Stimulated activated CD4-positive, alpha-beta T cell treated with anti-CD3 and anti-CD28 coated beads, Interleukin-2, amount 100 ng/mL, for 24 hours (primary cell): ENCODE measurements at places on chromosomes 5 and 9.

DNA sequence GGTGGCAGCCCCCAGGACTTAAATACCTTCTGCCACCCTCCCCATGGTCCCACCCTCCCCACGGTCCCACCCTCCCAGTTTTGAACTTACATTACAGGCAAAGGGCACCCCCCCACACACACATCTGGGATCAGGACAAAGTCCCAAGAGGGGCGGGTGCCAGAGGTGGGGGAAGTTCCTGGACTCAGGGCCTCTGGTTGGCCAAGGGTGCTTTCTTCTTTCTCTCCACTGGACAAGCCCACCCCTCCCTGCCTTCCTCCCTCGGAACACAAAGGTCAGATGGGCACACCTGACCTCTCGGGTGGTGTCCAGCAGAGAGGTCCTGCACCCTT, 19.1 kb upstream of the RALGDS start:
- DNase-seq: no peak

DNA sequence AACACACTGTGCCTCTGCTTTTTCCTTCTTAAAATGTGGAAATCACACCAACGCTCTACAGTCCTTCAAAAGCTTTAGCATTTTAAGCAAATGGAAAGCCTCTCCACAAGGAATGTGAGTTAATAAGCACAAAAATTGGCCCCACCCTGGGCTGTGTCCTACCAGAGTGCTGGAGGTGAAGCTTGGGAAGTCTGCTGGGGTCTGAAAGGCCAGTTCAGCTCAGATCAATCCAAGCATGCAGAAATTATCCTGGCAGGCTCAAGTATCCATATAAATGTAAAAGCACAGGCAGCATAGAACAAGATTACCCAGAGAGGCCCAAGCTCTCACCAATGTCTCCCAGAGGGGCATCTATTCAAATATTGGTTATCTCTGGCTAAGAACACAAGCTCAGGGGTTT, 98.5 kb downstream of the ESM1 start:
- no peak for DNase-seq

- DNase-seq: no peak
These were observed 201.5 kb downstream of the FRMD3 start for GRCh38 chr9:83336706-83337105.

- no peak for DNase-seq
These were observed 32.0 kb downstream of the FSD1L start for GRCh38 chr9:105479846-105480245.

DNA sequence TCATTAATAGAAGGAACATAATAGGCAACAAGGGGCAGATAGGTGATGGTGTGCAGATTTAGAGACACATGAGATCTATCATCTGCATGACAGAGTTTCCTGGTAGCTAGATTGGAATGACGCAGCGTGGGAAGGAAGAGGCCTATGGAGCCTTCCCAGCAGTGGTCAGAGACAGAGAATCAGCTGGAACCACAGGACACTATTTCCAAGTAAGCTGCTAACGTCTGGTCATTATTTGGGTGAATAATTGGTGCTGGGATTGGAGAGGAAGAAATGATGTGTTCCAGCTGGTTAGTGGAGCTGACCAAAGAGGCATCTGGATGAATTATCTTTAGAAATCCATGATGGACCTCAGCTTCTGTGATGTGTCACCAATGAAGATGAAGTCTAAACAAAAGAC, 91.2 kb upstream of the PRR16 start:
- DNase-seq: no peak

GRCh38 chr9:130053504-130054324, at the start of gene GPR107:
GPR107 (plus strand) TSS chr9:130053906; CDS start chr9:130053933, 27 bp downstream.
- peak; percentile 84 for DNase-seq

GRCh38 chr9:6549106-6549800, 96.3 kb downstream of the GLDC start:
- no peak for DNase-seq

- DNase-seq: no peak
These were observed 9.1 kb upstream of the C1QTNF2 start for GRCh38 chr5:160379511-160379910.

- DNase-seq: no peak
These were observed 229.0 kb downstream of the ROR2 start for GRCh38 chr9:91720751-91721705.

DNA sequence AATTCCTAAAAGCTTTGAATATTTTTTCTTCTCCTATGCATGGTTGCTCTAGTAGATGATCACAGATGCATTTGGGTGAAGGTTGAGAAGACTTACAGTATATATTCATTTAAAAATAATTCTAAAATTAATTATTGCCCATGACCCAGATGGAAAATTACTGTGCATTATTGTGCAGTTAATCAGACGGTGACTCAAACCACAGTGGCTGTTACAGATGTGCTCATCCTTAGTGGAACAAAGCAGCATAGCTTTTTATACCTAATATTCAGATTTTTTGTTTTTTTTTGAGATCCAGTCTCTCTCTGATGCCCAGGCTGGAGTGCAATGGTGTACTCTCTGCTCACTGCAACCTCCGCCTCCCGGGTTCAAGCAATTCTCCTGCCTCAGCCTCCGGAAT, 10.7 kb downstream of the OR2V1 start:
- DNase-seq: no peak

GRCh38 chr5:80191991-80192398, 63.9 kb downstream of the SERINC5 start:
- DNase-seq: no peak

DNA sequence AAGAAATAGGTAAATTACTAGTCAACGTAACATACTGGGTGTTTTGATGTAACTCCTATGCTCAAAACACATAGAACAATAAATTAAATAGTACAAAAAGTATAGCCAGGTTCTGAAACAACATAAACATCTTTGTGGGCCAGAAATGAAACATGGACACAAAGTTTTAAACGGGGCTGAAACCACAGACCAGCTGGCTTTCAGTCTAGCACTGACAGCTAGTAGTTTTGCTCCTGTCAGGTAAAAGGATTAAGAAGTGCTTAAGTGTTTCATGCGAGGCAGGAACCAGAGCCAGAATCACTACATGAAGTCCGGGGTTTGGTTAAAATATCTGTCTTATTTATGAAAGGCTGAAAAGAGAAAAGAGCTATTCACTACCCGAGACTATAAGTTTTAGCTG, 19.5 kb downstream of the DCAF10 start:
- DNase-seq: no peak

GRCh38 chr9:124884376-124884775, 22.4 kb downstream of the ARPC5L start:
- DNase-seq: no peak

GRCh38 chr5:96094904-96095303, 133.3 kb upstream of the ELL2 start:
- no peak for DNase-seq
